ENCODE measurements at places on chromosomes 7 and 10.

DNA sequence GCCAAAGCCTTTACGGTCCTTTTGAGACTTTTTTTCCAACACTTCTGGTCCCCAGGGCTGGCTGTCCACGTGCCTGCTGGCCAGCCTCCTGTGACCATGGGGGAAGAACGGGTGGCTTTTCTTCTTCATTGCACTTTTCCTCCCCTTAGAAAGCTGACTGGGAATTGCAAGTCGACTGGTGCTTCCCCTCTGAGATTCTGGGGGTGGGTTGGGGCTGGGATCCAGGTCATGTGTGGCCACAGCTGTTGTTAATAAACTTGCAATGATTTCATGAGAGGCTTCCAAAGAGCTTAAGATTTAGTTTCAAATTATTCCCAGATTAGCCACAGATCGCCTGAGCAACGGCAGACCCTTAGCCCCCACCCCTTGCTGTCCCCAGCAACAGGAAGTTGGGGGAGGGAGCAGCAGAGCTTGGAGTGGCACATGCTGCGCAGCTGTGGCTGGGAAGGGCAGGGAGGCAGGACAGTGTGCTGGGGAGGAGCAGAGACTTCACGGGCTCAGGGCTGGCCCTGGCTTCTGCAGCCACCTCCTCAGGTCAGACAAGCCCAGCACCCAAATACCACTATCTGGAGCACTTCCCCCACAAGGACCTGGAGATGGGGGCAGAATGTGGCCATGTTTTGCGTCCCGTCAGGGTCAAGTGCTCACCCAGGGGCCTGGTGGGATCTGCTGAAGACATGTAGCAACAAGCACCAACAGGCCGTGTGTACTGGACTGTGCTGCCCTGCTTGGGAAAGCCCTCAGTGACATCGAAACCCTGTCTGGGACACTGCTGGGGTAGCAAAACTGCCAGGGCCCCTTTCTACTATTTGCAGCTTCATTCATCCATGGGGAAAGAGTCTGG, 147.1 kb downstream of the RNF216 start:
- no peak for DNase-seq

- no peak for DNase-seq
Observed at GRCh38 chr7:156823435-156823834, 69.5 kb downstream of the LMBR1 start.

DNA sequence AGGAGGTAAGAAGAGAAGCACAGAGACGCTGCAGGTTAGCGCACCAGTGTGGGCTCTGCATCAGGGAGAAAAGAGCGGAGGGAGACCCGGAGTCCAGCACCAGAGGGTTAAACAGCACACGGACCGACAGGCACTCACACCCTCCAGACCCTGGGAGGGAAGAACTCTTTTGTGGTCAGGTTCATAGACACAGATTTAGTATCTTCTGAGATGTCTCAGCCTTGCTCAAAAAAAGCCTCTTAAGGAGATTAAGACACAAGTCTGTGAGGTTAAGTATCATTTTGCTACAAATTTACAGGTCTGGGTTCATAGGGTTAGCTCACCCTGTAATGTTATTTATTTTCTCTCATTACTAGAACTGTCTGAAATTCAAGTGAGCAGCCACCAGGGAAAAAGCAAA, 16.8 kb upstream of the NDST2 start:
- DNase-seq: no peak

DNA sequence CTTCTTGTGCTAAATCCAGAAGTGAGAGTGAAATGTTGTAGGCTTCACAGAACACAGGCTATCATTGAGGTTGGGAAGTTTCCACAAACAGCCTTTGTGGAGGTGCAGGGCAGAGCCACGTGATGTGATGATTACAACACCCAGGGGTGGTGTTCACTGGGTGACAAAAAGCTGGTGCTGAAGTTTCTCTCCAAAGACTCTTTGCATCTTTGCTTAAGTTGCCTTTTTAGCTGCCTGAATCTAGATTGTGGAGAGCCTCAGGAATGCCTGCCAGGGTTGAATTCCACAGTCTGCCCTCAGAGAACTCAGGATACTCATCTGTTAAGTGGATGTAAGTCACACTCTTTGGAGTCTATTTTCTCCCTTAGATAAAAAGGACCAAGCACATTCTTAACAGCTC, 56.3 kb downstream of the PLXNA4 start:
- DNase-seq: no peak

- DNase-seq: no peak
Observed at GRCh38 chr7:148828965-148829364, 55.1 kb downstream of the EZH2 start.

DNA sequence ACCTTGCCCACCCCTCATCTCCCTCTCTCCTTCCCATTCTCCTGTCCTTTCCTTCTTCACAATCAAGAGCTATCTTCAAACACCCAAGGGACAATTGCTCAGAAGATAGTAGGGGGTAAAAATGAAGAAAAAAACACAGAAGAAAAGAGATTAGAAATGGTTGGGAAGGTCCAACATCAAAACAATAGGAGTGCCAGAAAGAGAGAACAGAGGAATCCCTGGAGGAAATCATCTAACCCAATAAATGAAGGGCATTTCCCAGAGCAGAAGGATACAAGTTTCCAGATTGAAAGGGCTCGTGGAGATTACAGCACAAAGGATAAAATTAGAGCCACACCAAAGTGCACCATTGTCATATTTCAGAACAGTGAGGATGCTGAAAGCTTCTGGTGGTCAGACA, 145.6 kb downstream of the OAT start:
- no peak for DNase-seq

DNA sequence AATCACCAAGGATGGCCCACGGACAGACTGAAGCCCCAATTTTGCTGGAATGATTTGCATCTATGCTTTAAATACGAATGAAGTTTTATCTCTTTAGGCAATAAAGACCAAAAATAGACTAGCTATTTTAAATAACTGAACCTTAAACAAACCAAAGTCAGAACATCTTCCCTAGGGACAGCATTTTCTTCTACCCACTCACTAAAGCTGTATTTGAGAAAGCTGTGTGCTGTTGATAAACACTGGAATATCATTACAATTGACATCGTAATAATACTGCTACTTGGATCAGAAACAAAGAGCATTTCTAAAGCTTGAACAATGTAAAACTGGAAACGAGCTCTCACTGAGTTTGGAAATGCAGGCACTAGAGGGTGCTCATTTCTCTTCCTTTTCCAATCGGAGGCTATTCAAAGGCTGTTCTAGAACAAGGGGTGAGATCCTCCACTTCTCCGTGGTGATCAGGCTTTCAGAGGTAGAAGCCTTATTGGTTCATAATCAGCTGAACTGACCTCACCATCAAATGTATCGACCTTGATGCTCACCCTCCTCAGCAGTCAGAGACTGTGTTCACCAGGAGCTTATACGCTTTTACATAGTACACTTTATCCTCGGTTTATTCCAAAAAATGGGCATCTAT, 225.3 kb upstream of the PRSS1 start:
- DNase-seq: no peak

DNA sequence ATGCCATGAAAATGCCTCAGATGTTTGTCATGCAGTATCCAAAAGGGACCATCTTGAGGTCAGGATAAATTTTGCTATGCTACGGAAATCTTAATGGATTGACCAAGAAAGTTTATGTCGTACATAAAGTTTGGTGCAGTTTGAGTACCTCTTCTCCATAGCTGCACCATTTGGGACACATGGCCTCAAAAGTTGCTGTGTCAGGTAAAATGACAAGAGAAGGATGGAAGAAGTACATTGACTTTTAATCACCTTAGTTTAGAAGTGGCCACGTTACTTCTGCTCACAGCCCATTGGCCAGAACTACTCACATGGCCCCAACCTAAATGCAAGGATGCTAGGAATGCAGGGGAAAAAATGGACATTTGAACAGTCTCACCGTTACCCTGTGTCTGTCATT, 107.4 kb upstream of the NAMPT start:
- DNase-seq: no peak

DNA sequence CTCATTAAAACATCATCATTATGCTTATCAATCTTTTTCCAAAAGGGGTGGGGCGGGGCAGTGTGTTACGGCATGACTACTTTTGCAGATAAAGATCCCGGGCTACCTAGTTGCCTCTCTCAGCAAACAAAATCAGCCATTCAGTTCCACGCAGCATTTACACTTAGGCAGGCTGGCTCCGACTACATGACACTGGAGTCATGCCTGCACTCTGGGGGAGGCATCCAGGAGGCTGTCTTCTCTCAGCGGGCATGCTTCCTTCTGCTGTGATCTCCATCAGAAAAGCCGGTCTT, 193.9 kb upstream of the TCF7L2 start:
- no peak for DNase-seq

- no peak for DNase-seq
Observed at GRCh38 chr10:28686835-28687682, 9.7 kb downstream of the BAMBI start.

- no peak for DNase-seq
Observed at GRCh38 chr10:28467615-28468014, 65.3 kb upstream of the WAC start.

DNA sequence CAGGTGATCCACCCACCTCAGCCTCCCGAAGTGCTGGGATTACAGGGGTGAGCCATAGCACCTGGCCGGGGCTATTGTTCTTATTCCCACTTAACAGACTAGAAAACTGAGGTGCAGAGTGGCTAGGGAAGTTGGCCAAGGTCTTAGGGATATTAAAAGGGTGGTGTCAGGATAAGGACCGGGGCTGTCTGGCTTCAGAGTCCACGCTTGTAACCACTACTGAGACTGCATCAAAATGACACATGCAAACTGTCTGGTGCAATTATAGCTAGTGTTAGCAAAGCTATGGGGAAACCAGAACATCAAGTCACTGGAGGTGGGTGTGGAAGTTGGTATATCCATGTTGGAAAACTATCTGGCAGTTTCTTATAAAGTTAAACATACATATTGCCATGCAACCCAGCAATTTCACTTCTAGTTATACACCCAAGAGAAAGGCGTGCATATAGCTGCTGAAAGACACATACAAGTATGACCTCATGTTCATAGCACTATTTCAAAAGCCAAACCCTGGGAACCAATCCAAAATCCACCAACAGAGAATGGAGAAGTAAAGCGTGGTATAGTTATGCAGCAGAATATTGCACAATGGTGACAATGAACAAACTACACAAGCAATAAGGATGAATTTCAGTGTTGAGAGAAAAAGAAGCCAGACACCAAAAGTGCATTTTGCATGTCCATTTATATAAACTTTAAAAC, 33.9 kb upstream of the EEPD1 start:
- no peak for DNase-seq

DNA sequence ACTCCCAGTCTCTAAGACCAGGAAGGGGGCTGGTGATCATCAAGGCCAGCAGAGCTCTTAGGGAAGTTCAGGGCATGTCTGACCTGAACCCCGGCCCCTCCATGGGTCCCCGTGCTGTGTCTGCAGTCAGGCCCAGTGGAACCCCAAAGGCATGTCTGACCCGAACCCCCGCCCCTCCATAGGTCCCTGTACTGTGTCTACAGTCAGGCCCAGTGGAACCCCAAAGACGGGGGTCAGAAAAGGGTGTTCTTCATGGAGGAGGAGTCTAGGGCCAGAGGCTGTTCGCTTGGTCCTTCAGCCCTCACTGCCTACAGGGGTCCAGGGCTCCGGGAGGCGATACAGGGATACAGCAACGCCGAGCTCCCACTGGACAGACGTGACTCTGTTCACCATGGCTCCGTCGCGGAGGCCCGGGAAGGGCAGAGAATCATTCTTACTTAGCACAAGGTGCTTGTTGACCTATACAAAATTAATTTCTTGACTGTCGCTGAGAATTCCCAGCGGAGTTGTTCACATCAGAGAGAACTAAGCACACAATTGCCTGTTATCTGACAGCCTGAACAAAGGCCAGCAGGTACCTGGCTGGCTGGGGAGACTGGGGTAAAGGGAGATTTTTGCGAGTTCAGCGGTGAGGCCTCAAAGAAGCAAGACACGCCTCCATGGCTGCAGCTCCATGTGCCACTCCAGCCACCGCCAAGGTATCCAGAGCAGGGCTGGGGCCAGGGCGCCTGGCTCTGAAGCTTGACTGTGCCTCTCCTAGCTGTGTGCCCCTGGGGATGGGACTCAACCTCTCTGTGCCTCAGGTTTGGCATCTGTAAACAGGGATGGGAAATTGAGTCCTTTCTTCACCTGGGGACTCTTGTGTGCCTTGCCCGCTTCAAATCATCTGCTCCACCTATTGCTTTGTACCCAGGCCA, 26.8 kb downstream of the EN2 start:
- DNase-seq: no peak

DNA sequence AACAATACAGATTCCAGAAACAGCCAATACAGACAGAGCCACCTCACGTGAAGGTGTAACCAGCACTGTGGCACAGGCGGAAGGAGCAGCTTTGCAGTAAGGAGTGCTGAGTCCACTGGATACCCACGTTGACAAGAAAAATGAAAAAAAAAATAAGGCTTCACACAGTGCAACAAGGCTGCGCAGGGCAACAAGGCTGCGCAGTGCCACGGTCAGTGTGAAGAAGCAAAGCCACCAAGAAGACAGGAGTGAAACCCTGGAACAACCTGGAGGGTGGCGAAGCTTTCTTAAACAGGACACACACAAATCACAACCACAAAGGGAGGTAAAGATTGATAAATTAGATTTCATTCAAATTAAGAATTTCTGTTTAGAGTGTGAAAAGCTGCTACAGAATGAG, 204.0 kb downstream of the MAD1L1 start:
- no peak for DNase-seq

DNA sequence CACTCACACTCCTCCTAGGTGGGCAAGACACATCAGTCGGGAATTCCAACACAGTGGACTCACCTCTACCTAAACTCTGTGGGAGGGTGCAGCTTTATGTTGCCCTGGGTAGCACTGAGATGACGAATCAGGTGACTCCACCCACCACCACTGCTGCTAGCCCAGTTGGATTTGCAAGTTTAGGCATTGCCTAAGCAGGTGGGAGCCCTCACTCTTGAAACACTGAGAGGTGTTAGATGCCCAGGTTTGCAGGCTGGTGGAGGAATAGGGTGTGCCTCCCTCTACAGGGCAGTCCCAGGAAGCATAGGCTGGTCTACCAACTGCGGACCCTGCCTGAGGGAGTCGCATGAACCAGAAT, 708.9 kb downstream of the POM121L12 start:
- no peak for DNase-seq

DNA sequence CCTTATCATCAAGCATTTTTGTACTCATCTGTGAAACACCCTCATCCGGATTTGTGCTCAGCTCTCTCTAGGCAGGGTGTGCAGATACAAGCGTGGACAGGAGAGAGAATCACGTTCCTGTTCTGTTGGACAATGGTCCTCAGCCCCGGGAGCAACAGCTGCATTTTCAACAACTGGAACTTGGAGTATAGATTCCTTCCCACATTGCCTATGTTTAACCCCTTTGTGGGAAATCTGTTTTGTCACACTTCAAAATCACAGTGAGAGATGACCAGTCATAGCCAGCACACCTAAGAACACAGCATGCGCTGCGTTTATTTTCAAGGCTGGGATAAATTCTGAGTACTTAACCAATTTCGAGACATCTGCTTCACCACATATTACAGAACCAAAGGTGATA, 32.5 kb downstream of the MAP3K8 start:
- DNase-seq: no peak
